ENCODE measurements at places on chromosomes 12 and 14.

GRCh38 chr14:102318781-102319276 is 717 bp upstream of the ZNF839 start:
- DNase-seq, result no peak

- no peak for DNase-seq
These were observed 91.8 kb upstream of the EEA1 start for GRCh38 chr12:93020631-93021597.

DNA sequence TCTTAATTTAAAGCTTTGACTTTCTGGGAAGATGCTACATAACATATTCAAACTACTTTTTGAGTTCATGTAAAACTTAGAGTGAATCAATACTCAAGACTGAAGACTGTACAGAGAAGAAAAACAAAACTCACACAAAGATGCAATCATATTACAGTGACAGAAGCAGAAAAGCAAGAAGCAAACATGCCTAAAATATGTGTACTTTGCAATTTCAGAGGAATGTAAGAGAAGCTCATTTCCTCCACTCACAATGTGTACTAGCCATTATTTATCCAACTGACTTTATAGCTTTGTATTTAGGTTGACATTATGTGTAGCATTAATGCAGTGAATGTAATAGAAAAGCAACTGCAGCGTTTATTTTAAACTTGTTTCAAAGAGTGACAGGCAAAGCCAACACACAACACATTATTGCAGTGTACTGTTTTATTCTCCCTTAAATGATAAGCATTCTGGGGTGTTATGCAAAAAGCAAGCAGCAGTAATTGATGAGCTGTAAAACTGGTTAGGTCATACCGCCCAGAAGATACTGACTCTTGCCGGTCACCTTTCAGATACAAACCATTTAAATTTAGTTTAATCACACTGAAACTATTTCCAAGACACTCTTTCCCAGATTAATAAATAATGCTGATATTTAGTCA is 88.2 kb upstream of the PAWR start:
- no peak for DNase-seq

GRCh38 chr12:49325606-49326005 is 2.6 kb downstream of the TROAP start:
- DNase-seq, result no peak

- no peak for DNase-seq
These were observed 4.7 kb upstream of the PSMA6 start for GRCh38 chr14:35287431-35288013.

- DNase-seq, result no peak
These were observed 205.1 kb upstream of the TBX3 start for GRCh38 chr12:114888928-114889584.

- DNase-seq, result no peak
These were observed 8.0 kb upstream of the GNPTAB start for GRCh38 chr12:101838628-101839323.

GRCh38 chr12:57454566-57455373 is at the start of gene INHBE:
Gene INHBE (plus strand): TSS chr12:57455307. CDS start chr12:57455537, 230 bp downstream.
- DNase-seq, result no peak

- no peak for DNase-seq
These were observed 1.2 kb downstream of the PPM1H start for GRCh38 chr12:62933602-62934238.

GRCh38 chr14:22420598-22421186 is 168.3 kb downstream of the DAD1 start:
- no peak for DNase-seq

DNA sequence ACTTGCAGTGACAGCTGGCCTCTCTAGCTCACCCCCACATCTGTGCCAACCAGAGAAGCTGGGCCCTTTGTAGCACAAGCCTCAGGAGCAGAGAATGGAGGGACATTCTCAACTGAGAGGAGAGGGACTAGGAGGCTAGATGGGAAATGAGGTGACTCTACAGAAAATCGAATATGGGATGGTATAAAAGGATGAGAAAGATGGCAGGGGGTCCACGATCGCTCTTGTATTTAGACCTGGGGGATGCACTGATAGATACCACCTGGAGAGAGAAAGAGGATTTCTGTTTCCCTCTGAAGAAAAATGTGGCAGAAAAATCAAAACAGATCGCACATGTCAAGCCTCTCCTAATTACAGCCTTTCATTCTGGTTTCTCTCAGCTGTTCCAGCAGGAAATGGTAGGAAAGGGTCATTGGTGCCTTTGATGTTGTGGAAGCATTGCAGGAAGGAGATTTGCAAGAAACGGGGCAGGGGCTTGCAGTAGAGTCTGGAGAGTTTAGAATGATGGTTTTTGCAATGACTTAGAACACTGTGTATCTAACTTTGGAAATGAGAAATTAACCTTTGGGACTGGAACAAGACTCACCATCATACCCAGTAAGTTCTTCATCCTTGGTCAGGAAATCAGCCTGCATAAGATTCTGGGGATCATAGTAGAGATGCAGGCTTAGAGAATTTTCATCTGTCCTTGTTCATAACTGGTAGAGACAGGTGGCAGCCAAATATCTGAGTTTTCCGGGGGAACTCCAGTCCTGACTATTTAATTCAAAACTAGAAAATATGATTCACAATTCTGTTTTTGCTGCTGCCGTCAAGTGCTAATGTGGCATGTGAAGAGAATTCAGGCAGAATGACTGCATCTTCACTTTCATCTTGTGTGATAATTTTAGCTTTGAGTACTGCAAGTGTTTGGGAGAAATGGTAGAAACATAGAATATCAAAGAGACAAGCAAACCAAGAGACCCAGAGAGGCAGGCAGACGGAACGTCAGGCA is 98.8 kb downstream of the DAD1 start:
- no peak for DNase-seq

GRCh38 chr12:44227616-44228015 is 391.7 kb downstream of the TMEM117 start:
- DNase-seq, result no peak

DNA sequence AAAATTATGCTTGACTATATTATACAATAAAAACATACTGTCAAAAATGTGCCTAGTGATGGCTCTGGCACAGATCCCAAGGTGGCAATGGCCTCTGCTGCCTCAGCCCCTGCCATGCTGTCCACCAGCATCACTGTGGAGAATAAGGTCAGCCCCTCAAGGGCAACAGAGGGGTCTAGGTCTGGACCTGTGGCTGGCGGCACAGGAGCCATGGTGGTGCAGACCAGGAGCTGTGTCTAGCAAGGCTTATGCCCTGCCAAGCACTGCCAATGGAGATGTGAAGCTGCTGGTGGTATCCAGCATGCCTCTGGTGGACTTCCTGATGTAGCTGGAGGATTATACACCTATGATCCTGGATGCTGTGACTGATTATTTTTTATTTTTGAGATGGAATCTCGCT is 125.9 kb downstream of the DENND5B start:
- no peak for DNase-seq

DNA sequence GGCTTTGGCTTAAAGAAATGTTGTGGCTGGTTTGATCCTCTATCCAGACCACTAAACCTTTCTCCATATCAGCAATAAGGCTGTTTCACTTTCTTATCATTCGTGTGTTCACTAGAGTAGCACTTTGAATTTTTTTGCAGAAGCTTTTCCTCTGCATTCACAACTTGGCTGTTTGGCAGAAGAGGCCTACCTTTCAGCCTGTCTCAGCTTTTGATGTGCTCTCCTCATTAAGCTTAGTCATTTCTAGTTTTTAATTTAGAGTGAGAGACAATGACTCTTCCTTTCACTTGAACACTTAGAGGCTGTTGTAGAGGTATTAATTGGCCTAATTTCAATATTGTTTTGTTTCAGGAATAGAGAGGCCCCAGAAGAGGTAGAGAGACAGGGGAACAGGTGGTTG is 13.8 kb downstream of the KCNMB4 start:
- no peak for DNase-seq

GRCh38 chr12:26513363-26514043 is 318.1 kb downstream of the SSPN start:
- DNase-seq, result no peak

- DNase-seq, result no peak
These were observed 8.2 kb upstream of the PAWR start for GRCh38 chr12:79698966-79699365.

GRCh38 chr12:4251216-4251891 is 22.2 kb upstream of the CCND2 start:
- no peak for DNase-seq

GRCh38 chr12:121724925-121725324 is 12.4 kb downstream of the TMEM120B start:
- DNase-seq, result no peak

GRCh38 chr12:47097276-47097896 is 17.6 kb upstream of the AMIGO2 start:
- no peak for DNase-seq

- peak; percentile 49 for DNase-seq
These were observed 45.4 kb downstream of the BCAT1 start for GRCh38 chr12:24903329-24904088.
